Activated CD4-positive, alpha-beta memory T cell treated with anti-CD3 and anti-CD28 coated beads for 36 hours (primary cell): ENCODE measurements at places on chromosomes 5 and 9.

DNA sequence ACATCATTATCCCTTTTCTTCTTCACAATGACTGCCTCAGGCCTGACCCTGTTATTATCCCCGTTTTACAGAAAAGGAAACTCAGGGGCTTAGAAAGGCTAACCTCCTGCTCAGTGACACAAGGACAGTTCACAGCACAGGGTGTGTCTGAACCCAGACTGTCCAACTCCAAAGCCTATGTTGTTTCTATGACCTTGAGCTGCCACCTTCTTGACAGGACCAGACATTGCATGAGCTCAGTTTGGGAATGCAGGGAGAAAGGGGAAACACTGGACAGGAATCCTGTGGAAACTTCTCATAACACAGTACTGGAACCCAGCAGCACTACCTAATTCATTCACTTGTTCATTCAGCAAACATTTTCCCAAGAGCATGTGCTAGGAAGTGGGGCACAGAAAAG is 472.8 kb downstream of the CDK5RAP2 start:
- DNase-seq, result no peak

DNA sequence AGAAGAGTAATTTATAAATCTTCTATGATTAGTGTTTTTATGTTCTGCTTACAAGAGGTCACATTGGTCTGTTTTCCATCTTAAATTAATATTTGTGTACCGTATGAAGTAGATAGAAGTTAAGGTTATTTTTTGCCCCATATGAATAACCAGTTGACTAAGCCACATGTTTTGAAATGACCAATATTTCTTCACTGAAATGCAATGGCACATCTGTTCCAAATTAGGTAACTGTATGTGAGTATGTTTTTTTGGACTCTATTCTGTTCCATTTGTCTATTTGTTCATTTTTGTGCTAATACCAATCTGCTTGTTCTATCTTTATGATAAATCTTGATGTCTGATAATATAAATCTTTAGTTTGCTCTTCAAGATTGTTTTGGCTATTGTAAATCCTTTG is 17.7 kb downstream of the JAK2 start:
- no peak for DNase-seq

DNA sequence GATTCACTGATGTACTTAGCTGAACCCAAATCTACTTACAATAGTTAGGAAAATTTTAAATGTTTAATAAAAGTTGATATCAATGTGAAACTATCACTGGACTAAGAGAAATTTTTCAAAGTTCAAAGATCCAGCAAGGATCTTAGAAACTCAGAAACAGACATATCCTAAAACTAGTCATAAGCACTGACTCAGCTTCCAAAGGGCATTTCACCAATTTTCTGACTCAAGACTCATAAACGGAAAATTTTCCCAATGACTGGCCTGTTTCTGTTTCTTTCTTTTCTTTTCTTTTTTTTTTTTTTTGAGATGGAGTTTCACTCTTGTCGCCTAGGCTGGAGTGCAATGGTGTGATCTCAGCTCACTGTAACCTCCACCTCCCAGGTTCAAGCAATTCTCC is 66.6 kb downstream of the CDC14B start:
- DNase-seq, result no peak

DNA sequence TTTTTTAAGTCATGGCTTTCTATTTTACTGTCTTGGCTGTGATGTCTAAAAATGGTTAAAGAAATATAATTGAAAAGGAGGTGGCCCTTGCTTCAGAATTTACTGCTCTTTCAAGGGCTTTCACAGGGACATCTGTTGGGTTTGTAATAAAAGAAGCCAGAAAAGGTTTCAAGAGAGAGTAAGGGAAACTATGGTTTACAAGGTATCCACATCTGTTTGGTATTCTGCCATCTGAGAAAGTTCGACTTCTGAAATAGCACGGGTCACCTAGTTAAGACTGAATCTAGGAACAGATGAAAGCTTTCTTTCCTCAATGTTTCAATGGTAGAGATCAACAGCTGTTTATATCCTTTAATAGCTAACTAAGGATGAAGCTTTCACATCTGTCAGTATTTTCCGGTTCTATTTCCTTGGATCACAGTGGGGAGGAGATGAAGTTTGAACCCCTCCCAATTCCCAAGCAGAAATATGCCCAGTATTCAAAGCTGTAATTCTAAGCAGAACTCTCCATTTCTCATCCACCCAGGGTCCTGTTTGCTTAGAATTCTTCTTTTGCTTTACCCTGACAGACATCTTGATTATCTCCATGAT is 72.8 kb upstream of the IFNK start:
- DNase-seq, result no peak

DNA sequence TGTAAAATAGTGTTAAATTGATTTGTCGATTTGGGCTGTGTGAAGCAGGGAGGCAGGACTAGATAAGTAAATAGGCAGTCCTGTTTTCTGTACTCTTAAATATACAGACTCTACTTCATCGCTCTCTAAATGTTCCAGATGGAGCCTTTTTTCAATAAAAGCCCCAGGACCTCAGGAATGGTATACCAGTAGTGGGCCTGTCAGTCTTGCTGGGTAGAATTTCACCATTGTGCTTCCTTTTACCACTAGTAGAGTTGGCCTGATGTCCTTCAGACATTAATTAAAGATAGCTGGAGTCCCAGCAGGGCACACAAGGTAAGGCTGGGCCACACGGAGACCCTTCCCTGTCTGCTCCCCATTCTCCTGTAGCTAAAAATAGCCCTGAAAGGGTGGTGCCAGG is 6.0 kb downstream of the SNX18 start:
- DNase-seq, result no peak

- no peak for DNase-seq
Observed at GRCh38 chr5:18771097-18771610, 1136.9 kb downstream of the TAF11L14 start.

DNA sequence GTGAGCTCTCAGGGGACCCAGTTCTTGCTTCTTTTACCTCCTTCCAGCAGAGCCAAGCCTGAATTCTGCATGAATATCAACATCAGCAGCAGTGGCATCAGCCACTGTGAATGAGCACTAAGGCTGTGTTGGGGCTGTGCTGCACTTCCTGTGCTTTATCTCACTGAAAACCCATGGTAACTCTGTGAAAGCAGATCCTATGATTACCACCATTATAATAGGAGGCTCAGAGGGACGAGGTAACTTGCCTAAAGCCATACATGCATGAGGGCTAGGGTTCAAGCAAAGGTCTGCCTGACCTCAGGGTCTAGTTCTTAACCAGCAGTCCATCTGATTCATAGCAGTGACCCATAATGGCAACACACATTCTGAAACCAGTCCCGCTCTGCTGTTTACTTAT is 60.5 kb upstream of the RAPGEF1 start:
- DNase-seq, result no peak

GRCh38 chr5:73300337-73301207 is 127.6 kb downstream of the TMEM174 start:
- no peak for DNase-seq

GRCh38 chr5:76807296-76807695 is 11.5 kb upstream of the F2RL1 start:
- no peak for DNase-seq

DNA sequence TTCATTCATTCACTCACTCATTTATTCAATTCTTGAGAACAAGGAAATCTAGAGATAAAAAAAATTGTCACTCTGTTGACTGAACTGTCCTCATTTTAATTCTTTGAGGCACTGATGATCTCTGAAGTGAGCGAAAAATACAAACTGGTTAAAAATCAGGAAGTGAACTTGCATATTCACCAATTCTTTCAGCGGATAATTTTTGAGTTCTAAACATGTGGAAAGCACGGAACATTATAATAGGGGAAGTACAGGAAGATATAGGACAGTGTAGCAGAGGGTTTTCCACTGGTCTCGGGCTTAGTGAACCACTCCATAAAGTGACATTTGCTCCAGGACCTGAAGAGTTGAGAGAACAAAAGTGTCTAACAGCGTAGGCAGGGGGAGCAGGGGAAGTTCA is 169.5 kb downstream of the TLR4 start:
- DNase-seq, result no peak

- DNase-seq, result no peak
Observed at GRCh38 chr9:100351508-100351907, 1.2 kb downstream of the TEX10 start.

GRCh38 chr9:7607421-7607820 is 192.2 kb downstream of the DMAC1 start:
- no peak for DNase-seq

DNA sequence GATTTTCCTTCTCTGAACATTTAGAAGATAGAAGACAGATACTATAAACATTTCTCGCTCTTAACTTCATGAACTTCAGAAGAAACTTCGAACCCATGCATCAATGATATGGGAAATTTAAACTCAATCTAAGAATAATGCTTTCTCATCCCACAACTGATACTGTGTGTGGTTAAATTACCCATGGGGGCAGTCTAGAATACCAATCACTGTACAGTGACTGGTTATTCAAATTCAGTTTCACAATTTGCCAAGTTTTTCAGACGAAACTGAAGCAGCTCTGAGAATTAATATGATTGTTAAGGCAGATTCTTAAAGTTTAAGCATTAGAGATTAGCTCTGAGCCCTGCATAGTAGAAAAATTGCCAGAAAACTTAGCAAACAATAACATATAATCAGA is 431.0 kb downstream of the SH3GL2 start:
- no peak for DNase-seq

GRCh38 chr9:129027685-129028191 is 393 bp downstream of the SH3GLB2 start:
- DNase-seq, result no peak

- no peak for DNase-seq
Observed at GRCh38 chr9:133221177-133221809, 12.2 kb upstream of the OBP2B start.

- no peak for DNase-seq
Observed at GRCh38 chr5:10702040-10702629, 58.9 kb downstream of the DAP start.

DNA sequence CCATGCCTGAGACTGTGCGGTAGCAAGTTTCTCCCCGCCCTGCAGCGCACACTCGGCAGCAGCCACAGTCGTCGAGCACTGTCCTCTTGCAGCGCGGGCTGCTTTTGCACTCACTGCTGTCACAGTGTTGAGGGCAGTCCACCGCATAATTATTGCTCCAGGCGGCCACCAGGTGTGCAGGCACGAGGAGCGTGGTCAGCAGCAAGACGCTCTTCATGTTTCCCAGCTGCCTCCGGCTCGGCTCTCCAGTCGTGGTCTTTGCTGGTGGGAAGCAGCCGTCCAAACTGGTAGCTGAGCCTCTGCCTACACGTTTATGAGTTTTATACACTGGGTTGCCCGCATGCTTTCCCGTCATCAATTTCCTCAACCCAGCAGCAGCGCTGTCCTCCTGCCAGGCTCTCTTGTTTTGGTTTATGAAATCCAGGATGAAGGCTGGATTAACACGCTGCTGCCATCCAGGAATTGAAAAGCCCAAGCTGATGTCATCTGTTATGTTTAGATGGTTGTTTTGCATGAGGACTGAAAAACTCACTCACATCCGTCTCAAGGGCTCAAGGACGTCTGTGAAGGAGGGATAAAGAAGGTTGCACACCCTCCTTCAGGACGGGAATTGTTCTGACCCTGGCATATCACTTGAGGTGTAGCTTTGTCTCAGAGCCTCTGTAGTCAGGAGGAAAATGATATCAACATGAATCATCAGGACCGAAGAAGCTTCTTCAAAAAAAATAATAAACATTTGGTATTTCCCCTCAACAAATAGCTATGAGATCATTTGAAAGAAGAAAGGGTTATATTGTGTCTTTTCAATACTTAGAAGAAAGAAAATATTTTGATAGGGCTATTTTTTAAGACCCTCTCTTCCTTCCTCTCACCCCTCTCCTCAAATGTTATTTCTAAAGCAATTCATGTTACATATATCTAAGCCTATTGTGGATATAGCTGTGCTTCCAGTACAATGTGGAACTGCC is at the start of gene ESM1:
Gene ESM1, minus strand, starts transcription at position 293 of the 968 bp plus-strand sequence. Its CDS starts 76 bp downstream, at position 217.
- DNase-seq, result no peak

DNA sequence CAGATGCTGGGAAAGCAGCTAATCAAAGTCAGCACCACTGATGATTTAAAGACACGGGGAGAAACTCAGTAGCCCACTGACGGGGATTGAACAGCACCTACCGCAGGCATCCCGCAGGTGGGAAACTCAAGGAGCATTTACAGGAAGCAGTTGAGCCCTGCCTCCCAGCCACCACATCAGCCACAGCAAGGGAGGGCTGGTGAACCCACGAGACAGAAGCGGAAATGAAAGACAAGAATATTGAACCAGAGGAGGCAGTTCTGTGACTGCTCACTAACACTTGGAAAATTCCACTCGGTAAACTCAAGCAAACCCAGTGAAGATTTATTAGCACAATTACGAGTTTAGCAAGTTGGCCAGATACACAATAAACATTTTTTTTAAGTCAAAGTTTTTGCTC is 10.6 kb upstream of the FAM163B start:
- peak; percentile 76 for DNase-seq

DNA sequence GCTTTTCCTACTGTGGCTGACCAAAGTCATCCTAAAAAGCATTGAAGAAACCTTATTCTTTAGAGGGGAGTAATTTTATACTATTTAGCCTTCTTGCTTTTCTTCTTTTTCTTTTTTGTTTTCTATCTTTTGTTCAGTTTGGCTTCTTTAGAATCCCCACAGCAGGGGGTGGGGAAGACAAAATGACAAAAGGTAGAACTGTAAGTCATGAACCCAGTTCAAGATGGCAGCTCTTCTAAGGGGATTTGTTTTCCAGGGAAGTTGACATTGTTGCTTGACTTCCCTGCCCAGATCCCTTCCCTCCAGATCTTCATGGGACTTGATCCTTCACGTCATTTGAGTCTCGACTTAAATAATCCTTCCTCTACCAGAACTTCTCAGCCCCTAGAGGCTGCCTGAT is 692.4 kb upstream of the DMAC1 start:
- DNase-seq, result no peak

DNA sequence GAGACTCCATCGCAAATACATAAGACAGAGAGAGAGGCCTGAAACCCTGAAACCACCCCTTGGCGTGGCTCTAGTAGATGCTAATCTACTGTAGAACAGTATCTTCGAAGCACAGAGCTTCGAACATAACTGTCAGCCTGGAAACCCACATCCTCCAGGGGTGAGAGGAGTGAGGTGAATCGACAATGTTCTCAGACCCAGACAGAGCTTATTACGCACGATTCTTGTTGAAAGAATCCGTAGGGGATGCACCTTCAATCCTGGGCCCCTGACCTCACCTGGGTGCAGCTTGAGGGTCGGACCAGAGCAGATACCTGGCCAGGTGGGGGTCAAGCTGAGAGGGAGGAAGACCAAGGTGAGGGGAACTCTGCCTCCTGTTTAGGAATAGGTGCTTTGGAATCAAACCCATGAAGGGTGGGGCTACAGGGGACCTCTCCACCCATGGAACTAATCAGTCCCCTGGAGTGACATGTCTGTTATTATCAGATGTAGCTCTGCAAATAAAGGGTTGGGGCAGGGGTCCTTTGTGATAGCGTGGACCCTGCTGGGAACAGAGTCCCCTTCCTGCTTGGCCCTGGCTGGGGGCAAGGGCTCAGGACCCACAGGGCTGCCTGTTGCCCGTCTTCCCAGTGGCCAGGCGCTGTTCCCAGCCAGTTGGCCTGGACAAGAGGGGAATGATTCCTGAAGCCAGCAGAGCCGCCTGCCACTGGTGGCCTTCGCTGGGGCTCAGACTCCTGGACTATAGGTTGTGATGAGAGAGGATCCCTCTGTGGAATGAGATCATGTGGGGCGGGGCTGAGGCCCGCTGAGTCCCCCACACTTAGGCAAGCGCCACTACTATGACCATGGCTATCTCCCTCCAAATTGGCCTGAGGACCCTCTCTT is 41.2 kb downstream of the DBH start:
- DNase-seq, result peak; percentile 77
